CD4-positive, alpha-beta memory T cell (primary cell): ENCODE measurements at places on chromosomes 12 and 14. TPM values are rescaled to one million over a fixed set of nuclear protein-coding genes. Genes with fewer than 3 reads are reported as not detected.
A peak's percentile ranks its signal among the peaks of the same experiment; 100 is the strongest.

Gene CLEC1B
- total RNA-seq: not detected

Gene OTUB2
- total RNA-seq: 0.67 TPM

Gene KRT85
- total RNA-seq: not detected

Gene CLEC4E
- not detected for total RNA-seq

Gene CACNA2D4
- total RNA-seq: 19.2 TPM

Gene USP30
- total RNA-seq: 14.2 TPM

- no peak for DNase-seq
- no peak overlapping the region for H3K4me3 ChIP-seq
- H3K27ac ChIP-seq: no peak overlapping the region
- no peaks in the 10 kb centered on the region for H3K27me3 ChIP-seq
- peaks cover 3% of the 10 kb centered on the region for H3K36me3 ChIP-seq
- H3K4me1 ChIP-seq: peaks cover 93% of the 10 kb centered on the region
Measured at GRCh38 chr12:122878780-122879612, 16.9 kb downstream of the VPS37B start.

- H3K27me3 ChIP-seq: no peaks in the 10 kb centered on the region
- no peak overlapping the region for H3K27ac ChIP-seq
- DNase-seq: no peak
- H3K4me1 ChIP-seq: peaks cover 32% of the 10 kb centered on the region
- no peaks in the 10 kb centered on the region for H3K36me3 ChIP-seq
- no peak overlapping the region for H3K4me3 ChIP-seq
Measured at GRCh38 chr12:22285846-22286245, 48.7 kb downstream of the ST8SIA1 start.

- no peak for DNase-seq
- H3K27ac ChIP-seq: no peak overlapping the region
- H3K36me3 ChIP-seq: no peaks in the 10 kb centered on the region
- no peaks in the 10 kb centered on the region for H3K27me3 ChIP-seq
Measured at GRCh38 chr12:76417116-76417515, 68.9 kb upstream of the BBS10 start.

DNA sequence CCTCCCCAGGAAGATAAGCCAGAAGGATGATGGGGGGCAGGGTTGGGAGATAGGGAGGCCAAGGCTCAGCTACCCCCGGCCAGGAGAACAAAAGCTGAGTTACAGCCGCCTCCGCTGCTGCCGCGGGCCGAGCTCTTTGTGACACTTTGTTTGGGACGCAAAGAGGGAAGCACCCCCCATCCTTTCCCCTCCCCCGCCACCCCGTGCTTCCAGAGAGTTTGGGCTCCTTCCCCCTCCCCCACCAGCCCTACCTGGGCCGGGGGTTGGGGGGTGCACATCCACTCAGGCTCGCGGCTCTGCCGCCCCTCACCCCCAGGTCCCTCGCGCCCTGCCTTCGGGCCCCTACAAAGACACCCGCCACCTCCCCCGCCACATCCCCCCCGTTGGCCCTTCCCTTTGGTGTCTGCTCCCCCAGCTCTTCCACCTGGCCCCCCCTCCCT is 799 bp downstream of the ZNF219 start:
- H3K27me3 ChIP-seq: no peaks in the 10 kb centered on the region
- peak overlapping the region; percentile 51 for H3K27ac ChIP-seq
- H3K4me3 ChIP-seq: no peak overlapping the region
- DNase-seq: no peak
- H3K36me3 ChIP-seq: no peaks in the 10 kb centered on the region

DNA sequence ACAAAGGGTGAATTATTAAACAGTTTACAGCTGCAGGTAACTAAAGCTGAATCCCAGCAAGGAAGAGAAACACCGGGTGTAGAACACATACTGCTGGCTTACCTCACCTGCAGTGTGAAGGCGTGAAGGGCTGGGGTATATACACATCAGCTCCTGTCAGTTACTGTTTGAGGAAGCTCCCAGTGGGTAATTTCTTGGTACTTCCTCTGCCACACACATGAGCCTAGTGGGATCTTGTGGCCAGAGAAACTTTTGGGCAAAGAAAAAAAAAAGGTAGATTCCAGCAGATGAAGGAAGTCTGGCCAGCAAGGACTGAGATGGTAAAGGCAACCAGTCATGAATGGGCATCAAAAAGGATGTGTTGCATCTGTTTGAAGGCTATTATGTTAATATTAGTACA is 14.0 kb upstream of the GPR33 start:
- H3K36me3 ChIP-seq: no peaks in the 10 kb centered on the region
- DNase-seq: no peak
- H3K4me3 ChIP-seq: no peak overlapping the region
- no peak overlapping the region for H3K27ac ChIP-seq
- no peaks in the 10 kb centered on the region for H3K4me1 ChIP-seq

- DNase-seq: no peak
- H3K4me1 ChIP-seq: peaks cover 9% of the 10 kb centered on the region
- no peak overlapping the region for H3K4me3 ChIP-seq
- H3K36me3 ChIP-seq: no peaks in the 10 kb centered on the region
Measured at GRCh38 chr12:104059963-104060362, 4.4 kb upstream of the HCFC2 start.

DNA sequence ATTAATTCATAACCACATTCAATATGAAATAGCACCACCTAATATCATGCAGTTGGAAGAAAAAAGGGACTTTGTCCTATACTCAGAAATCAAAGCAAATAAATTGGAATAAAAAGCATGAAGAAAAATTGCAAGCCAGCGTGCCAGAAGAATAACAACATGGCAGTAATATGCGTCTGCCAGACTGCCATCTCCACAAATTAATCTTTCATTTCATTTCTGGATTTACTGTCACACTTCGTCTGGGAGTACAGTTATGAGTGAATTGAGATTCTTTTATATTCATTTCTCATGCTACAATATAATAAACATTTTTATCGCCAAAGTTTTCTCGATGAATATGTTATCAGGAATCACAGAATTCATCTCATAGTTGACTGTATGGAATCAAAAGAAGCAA is 1327.7 kb upstream of the SEL1L start:
- H3K36me3 ChIP-seq: no peaks in the 10 kb centered on the region
- no peak for DNase-seq
- H3K27ac ChIP-seq: no peak overlapping the region
- H3K4me1 ChIP-seq: no peaks in the 10 kb centered on the region
- no peak overlapping the region for H3K4me3 ChIP-seq

DNA sequence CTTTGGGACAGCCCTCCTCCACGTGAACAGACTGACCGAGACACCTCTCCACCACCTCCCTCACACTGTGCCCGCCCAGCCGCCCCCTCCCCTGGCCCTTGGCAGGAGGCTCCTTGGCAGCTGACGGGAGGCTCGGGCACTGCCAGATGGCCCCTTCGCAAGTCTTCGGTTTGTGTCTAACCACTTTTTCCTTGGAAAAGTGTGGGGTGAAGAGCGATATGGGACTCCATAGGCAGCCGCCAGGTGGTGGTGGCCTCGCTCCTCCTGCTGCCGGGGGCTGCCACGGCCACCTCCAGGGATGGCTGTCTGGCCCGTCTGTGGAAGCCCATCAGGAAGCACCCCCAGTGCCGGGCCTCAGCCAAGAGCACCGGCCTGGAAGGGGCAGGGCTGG is 58.7 kb downstream of the LRCOL1 start:
- DNase-seq: no peak
- no peaks in the 10 kb centered on the region for H3K4me1 ChIP-seq
- H3K4me3 ChIP-seq: no peak overlapping the region
- H3K36me3 ChIP-seq: no peaks in the 10 kb centered on the region
- H3K27me3 ChIP-seq: no peaks in the 10 kb centered on the region

GRCh38 chr12:119808441-119808840 is 68.7 kb downstream of the CIT start:
- no peaks in the 10 kb centered on the region for H3K4me1 ChIP-seq
- H3K4me3 ChIP-seq: no peak overlapping the region
- no peaks in the 10 kb centered on the region for H3K27me3 ChIP-seq
- H3K27ac ChIP-seq: no peak overlapping the region
- no peak for DNase-seq
- no peaks in the 10 kb centered on the region for H3K36me3 ChIP-seq

DNA sequence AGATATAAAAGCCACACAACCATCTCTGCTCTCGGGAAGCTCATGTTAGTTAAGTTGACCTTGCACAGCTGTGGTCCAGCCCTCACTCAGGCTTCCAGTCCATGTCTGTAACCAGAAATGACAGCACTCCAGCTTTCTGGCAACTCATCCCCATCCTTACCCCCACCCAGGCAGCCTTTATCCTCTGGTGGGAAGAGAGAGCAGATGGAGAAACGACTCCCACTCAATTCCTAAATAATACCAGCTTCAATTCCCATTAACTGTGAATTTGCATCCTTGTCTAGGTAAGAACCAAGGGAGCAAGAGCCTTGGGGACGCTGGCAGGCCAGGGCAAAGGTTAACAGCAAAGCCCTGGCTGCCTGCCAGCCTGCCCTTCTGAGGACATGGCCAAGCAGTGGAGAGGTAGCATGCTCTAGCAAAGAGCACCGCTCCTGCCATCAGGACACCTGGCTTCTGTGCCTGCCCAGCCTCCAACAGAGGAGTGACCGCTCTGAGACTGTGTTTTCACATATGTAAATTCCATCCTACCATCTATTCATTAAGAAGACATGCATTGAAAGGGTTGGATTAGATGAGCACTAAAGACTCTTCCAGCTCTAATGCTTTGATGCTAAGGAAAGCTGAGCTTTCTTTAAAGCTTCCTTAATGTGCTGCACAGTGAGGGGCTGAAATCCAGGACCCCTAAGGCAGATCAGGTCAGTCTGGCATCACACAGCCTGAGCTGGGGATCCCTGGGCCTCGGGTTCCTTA is 236.1 kb downstream of the GRIN2B start:
- H3K27me3 ChIP-seq: no peaks in the 10 kb centered on the region
- H3K27ac ChIP-seq: no peak overlapping the region
- DNase-seq: no peak
- H3K4me3 ChIP-seq: no peak overlapping the region

DNA sequence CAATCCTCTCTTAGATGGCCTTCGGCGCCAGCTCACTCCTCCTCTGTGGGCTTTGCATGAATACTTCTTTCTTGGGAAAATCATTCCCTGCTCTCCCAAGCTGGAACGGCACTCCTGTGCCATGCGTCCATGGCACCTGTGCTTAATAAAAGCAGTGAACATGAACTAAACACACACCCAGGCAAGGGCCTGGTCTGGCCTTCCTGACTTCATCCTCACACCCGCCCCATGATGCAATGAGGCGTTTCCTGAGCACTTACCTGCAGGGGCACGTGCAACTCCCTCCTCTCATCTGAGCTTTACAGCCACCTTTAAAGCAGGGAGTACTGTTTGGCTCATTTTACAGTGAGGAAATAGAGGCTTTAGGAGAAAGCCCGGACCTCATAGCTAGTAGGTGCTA is 219.8 kb downstream of the SLC41A2 start:
- DNase-seq: no peak
- H3K27ac ChIP-seq: no peak overlapping the region
- H3K36me3 ChIP-seq: no peaks in the 10 kb centered on the region
- H3K27me3 ChIP-seq: no peaks in the 10 kb centered on the region
- peaks cover 79% of the 10 kb centered on the region for H3K4me1 ChIP-seq

GRCh38 chr12:108814462-108815211 is 42.7 kb downstream of the SSH1 start:
- H3K36me3 ChIP-seq: peaks cover 21% of the 10 kb centered on the region
- no peaks in the 10 kb centered on the region for H3K4me1 ChIP-seq
- DNase-seq: no peak
- H3K27me3 ChIP-seq: no peaks in the 10 kb centered on the region
- no peak overlapping the region for H3K4me3 ChIP-seq
- H3K27ac ChIP-seq: no peak overlapping the region

DNA sequence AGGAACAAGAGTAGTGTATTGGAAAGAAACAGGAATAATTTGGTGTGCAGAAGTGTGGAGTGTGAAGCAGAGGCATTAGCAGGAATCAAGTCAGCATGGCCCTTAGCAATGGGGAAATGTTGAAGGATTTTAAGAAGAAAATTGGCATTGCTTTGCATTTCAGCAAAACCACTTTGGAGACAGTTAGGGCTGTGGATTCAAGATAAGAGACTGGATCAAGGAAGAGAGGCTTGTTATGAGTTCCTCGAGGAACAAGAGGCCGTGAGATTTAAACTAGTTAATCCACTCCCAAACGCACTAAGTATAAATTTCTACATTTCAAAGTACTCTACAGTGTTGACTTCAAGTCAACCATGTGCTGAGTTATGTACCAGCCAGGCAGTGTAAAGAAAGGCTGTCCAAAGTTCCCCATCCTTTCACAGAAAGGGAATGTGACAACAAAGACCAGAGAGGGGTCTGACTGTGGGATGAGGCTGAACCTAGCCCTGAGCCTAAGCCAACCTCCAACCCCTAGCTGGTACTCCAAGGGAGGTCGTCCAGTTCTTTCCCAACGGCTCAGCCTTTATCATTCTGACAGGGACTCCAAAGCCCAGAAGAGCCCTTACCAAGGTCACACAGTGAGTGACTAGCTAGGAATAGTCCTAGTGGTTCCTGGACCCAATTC is 91.2 kb upstream of the BMP4 start:
- no peak for DNase-seq
- no peaks in the 10 kb centered on the region for H3K27me3 ChIP-seq
- no peak overlapping the region for H3K27ac ChIP-seq
- no peaks in the 10 kb centered on the region for H3K4me1 ChIP-seq
